Stimulated activated CD4-positive, alpha-beta T cell treated with anti-CD3 and anti-CD28 coated beads, Interleukin-1b, Interleukin-23, amount 100 ng/mL, for 1 hour (primary cell): ENCODE measurements at places on chromosomes 16 and 17.

- DNase-seq = no peak
Observed at GRCh38 chr17:10151667-10152496, 46.5 kb downstream of the GAS7 start.

GRCh38 chr17:44308320-44308818, at the start of gene RUNDC3A:
Gene RUNDC3A, plus strand, starts transcription at chr17:44308601. Its CDS starts 232 bp downstream, at chr17:44308833.
- peak; percentile 80 for DNase-seq

DNA sequence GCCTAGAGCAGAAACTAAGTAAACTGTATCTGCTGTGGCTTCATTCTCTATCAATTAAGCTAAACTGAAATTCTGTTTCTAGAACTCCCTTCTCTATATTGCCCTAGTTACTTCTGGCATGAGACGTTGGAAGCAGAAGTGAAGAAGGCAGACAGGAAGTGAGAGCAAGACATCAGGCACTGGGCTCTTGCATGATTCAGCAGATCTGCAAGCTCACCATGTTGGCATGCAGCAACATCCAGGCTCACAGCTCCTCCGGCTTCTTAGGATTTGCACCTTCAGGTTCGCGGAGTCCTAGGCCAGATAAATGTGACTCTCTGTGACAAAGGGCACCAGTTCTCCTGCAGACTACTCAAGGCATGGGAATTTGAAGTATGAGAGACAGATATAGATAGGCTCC, 148.3 kb downstream of the CDH8 start:
- no peak for DNase-seq

- no peak for DNase-seq
Observed at GRCh38 chr17:18070861-18071340, 16.8 kb upstream of the DRG2 start.

DNA sequence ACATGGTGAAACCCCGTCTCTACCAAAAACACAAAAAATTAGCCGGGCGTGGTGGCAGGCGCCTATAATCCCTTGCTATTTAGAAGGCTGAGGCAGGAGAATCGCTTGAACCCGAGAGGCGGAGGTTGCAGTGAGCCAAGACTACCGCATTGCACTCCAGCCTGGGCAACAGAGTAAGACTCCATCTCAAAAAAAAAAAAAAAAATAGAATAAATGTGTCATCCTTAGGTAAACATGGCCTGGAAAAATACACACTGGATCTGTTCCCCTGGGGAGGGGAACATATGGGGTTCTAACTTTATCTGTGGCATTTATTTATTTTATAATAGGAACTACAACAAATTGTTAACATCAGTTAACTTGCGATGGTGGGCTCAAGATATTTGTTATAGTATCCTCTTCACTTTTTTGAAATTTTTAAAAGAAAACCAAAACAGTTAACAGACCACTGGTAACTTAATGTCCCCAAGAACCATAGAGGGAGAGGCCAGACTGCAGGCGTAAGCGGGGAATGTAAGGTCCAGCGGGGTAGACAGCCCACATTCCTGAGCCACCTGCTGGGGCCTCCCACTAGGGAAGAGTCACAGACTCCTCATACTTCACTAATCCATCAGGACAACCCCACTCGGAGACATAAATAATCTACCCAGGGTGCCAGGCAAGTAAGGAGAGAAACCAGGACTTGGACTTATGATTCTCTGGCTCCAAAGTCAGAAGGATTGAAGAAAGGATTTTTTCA, 12.5 kb upstream of the TXNDC11 start:
- no peak for DNase-seq

DNA sequence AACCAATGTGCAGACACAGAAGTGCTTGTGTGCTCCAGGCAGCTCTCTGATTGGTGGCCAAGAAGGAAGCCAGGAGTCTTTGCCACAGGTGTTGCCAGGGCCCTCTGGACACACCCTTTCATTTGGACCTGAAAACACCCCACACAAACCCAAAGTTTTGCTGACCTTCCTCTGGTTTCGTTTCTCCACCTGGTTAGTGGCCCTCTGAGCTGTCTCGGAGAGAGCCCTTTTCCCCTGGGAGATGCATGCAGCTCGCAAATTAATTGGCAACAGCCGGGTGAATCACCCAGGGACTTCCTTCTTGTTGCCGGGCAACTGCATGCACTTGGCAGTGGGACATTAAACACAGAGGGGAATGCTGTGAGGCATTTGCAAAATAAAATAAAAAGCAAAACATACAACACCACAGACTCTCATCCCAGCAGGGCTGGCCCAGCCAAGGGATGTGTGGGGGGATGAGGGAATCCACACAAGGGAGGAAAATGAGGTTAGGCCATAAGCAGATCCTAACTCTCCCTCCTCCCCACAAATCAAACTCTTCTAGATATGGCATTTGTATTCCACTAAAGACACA, 286.6 kb downstream of the SOX9 start:
- DNase-seq = no peak

- DNase-seq = no peak
Observed at GRCh38 chr16:62870554-62870953, 834.3 kb upstream of the CDH8 start.

DNA sequence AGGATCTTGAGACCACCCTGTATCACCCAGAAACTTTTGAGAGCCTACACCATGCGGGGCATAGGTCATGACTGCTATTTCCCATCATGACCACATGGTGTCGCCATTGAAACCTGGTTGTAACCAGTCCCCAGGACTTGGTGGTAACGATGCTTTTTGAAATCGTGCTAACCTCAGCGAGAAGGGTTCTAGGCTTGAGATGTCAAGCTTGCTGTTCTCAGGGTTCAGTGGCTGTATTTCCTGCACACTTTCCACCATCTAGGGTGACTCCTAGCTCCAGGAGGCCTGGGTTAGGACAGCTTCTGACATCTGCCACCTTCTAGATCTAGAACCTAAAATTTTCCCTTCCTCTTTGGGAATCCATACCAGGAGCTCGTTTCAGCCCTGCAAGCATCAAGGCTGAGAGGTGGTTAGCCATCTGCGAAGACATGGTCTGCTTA, 13.0 kb upstream of the SPNS3 start:
- DNase-seq = peak; percentile 20

DNA sequence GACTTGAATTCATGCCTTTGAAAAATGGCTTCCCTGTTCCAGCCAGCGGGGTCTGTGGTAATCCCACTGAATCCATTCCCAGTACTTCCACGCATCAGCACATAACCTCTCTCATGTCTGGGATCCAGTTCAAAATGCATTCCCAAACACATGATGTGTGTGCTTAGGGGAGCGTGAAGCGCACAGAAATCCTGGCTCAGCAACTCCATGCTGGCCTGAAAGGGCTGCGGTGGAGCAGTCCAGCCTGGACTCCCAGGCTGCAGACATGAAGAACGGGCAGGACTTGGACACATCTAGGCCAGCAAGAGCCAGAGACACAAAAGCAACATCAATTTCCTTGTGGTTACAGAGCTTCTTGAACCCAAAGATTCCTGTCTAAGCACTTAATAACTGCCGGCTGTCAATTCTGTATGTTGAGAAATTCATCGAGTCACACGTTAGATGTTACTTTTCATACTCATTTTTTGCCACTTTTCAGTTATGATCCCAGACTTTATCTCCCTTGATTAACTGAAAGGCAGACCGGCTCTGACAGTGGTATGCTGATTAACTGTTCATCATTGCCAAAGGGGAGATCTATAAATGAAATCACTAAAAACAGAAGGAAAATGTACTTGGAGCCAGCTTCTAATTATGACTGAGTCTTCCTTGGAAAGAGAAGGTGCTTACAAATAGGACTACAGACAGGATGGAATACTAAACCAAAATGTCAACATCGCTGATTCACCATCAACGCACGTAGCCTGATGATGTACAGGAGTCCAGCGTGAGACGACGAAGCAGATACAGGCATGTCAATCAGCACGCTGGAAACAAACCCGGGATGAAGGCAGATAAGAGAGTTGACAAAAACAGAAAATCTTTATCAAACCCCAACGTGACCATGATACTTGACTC, 23.0 kb downstream of the NSMCE1 start:
- no peak for DNase-seq

DNA sequence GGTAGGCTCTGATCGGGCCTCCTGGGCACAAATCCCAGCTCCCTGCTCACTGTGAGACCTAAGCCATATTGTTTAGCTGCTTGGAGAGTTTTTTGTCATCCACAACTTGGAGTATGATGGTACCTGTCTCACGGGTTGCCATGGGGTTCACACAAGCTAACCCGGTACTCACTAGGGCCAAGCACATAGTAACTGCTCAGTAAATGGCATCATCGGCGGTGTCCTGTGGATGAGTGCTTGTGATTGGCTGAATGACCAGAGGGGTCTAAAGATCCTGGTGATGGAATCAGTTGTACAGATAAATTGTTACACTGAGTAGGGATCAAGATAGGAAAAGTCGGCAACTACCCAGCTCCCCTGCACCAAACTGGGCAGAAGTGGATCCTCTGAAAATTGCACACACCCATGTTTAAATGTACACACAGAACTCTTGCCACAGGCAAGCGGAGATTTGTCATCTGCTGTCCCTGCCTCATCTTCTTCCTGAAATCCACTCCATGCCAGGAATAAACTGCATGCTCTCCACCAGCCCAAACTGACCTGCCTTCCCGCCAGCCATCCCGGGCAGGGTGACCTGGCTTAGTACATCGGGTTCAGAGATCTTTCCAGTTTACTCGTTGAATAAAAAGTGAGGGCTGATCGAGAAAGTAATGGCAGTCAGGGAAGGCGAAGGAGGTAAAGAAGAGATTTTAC, 6.5 kb downstream of the MAPT start:
- no peak for DNase-seq

DNA sequence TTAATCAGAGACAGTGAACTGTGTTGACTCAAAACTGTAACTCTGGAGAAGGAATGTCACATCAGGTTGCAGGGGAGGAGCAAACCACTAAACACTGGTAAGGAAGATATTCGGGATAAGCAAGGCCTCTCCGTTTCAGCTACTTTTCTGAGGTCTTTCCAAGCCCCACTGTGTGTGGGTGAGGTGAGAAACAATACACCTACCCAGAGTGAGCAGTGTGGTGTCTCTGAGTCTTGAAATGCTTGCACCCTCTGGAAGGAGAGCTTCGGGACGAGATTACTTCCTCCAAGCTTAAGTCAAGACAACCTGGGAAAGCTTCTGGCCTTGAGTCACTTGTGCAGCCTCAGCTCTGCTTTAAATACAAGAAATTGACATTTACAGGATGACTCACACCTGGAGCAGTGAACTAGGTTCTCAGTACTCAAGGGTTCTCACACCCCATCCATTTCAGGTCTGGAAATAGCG, 2.5 kb upstream of the MAP3K14 start:
- DNase-seq = no peak

DNA sequence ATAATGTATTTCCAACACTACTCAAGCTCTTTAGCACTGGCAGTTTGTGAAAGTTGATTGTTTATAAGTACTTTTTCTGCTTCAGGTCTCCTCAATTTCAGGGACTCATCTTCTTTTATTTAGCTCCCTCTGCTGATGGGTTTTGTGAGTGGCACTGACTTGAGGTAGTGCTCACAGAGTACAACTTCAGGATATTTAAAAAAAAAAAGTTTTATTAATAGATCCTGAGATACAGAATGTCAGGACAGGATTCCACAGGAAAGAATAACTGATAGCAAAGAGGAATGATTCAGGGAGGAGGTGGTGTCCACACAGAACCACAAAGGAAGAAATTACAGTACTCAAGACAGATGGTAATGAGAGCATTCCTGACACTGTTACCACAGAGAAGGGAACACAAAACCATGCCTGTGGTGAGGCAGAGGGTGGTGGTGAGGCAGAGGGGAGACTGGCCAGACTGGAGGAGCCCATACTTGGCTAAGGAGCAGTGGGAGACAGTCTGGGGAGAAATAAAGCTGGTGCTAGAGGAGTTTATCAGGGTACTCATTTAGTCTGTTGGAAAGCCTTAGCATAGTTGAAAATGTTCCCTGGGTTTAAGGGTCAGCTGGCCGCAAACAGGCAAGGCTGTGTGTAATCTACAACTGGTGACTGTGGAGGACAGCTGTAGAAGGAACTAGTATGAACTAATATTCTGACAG, 63.7 kb downstream of the SPAG9 start:
- no peak for DNase-seq

DNA sequence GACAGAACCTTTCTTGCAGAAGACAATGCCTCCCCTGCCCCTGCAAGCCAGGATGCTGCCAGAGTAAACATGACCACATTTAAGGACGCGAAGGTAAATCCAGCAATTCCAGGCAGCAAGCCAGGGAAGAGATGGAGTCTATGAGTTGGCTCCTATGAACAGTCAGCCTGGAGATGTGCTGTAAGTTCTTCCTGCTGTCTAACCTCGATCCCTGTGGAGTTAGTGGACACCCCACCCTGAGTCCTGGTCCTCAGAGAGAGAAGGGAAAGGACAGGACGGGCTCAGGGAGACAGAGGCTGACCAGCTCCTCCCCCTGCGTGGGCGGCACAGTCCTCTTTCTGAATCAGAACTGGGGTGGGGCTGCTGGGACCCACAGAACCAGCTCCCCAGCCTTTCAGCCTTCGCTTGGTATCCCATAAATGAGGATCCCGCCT, 24.9 kb downstream of the CDC42EP4 start:
- DNase-seq = no peak

DNA sequence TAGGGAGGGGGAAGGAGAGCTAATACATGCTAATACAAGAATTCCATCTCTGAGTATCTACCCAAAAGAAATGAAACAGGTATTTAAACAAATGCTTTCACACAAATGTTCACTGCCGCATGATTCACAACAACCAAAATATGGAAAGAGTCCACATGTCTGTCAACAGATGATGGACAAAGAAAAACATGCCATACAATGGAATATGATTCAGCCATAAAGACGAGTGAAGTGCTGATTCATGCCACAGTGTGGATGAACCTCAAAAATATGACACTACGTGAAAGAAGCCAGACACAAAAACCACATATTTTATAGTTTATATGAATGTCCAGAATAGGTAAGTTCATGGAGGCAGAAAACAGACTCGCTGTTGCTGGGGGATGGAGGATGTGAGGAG, 321.4 kb downstream of the FOXL1 start:
- no peak for DNase-seq

DNA sequence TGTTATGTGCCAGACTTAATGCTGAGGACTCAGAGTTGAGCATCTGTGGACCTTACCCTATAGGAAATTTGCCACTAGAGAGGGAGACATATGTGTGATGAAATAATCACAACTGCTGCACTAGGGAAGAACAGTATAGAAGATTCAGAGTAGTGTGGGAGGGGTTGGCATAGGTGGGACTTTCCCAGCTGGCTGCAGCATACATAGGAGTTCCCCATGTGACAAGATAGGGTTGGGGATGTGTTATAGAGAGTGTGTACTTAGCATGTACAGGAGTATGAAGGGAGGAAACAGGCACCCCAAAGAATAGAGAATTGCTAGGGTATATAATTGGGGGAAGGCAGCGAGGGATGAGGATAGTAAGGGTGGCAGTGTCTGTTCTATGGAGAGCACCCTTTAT, 2.9 kb downstream of the NUP93 start:
- DNase-seq = no peak

GRCh38 chr17:57752031-57752905, 7.2 kb upstream of the CCDC182 start:
- DNase-seq = no peak

GRCh38 chr16:77700846-77701245, 21.5 kb upstream of the NUDT7 start:
- no peak for DNase-seq

- no peak for DNase-seq
Observed at GRCh38 chr17:223723-224471, 42.4 kb upstream of the DOC2B start.

GRCh38 chr17:45965812-45966211, 33.2 kb upstream of the STH start:
- no peak for DNase-seq
